ENCODE measurements at places on chromosomes 1 and 21. TPM values are rescaled to one million over a fixed set of nuclear protein-coding genes. Genes with fewer than 3 reads are reported as not detected.

GRCh38 chr1:23837908-23838307, 12.7 kb upstream of the HMGCL start:
- no peak for DNase-seq

- no peak for DNase-seq
Observed at GRCh38 chr1:32525661-32526444, 13.4 kb upstream of the ZBTB8A start.

GRCh38 chr1:232248276-232248820, 381.6 kb downstream of the SIPA1L2 start:
- DNase-seq, result no peak

DNA sequence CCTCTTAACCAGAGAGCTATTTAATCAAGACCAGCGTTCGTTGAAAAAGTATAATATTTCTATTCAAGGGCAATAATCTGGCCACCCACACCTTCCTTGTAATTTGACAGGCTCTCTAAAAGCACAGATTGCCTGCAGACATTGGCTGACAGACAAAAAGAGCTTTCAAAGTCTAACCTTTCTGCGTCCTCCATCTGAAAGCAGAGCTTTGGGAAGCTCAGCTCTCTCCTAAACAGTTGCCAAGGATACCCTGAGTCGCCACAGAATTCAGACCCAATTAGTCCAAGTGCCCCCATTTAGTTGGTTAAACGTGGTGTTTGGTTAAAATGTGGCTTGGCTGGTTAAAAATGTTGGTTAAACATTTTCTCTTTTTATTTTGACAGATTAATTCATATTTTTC, 33.7 kb upstream of the PLA2G2C start:
- no peak for DNase-seq

ERICH3 gene
- total RNA-seq, result 0.11 TPM

RHEX gene
- 1.6 TPM for total RNA-seq

RHCE gene
- 0.31 TPM for total RNA-seq

All from left colon (tissue), 2 donors.